Ascending aorta (tissue), 2 donors: ENCODE measurements at places on chromosomes 13 and 19.

- H3K27ac ChIP-seq = no peak overlapping the region
- DNase-seq = no peak
- no peaks in the 10 kb centered on the region for H3K27me3 ChIP-seq
- H3K4me1 ChIP-seq = no peaks in the 10 kb centered on the region
Measured at GRCh38 chr13:71252184-71252704, 614.8 kb downstream of the DACH1 start.

DNA sequence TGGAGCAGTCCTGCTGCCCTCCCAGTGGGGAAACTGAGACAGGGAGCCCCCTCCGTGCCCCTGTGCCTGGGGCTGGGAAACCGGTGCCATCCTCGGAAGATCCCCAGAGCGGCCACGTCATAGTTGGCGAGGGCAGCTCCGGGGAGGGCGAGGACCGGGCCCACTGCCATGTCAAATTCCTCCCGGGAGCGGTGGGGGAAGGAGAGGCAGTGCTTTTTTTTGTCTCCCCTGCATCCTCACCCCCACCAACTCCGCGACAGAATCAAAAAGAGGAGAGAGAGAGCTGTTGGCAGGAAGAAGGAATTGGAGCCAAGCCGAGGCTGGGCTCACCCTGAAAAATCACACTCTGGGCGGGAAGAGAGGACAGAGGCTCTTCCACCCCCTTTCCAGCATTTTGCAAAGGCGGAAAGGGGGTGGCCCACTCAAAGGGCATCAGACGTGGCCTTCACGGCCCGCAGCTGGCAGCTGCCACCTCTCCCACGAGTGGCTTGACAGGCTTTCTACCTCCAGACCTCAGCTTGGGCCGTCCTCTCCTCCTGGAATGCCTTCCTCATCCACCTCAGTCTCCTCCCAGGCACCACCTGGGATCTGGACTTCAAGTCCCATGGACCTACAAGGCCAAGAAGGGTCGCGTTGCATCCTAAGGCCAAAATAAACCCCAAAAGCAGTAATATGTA, 19.6 kb upstream of the NFIC start:
- peak overlapping the region; percentile 86 for H3K27ac ChIP-seq
- H3K36me3 ChIP-seq = no peaks in the 10 kb centered on the region
- peak; percentile 91 for DNase-seq
- H3K27me3 ChIP-seq = no peaks in the 10 kb centered on the region

DNA sequence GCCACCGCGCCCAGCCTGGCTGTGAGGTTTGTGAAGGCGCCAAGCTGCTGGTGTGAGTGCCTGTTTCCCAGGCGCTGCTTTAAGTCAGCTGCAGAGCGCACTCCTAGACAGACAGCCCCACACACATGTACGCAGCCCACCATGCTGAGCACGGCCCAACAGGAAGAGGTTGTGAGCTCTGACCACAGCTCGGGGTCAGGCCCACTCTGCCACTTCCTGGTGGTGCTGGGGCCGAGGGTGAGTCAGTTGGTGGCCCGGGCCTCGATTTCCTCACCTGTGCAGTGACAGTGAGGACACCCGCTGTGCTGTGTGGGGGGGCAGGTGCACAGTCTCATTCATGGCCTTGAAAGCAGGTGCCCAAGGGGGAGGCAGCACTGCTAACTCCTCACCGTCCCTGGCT, 106.7 kb downstream of the KDM4B start:
- peaks cover 47% of the 10 kb centered on the region for H3K36me3 ChIP-seq
- no peaks in the 10 kb centered on the region for H3K4me1 ChIP-seq
- H3K27ac ChIP-seq = no peak overlapping the region
- DNase-seq = no peak
- H3K27me3 ChIP-seq = no peaks in the 10 kb centered on the region

GRCh38 chr13:44244288-44244687, 129.3 kb upstream of the SERP2 start:
- H3K4me3 ChIP-seq = no peak overlapping the region
- no peaks in the 10 kb centered on the region for H3K36me3 ChIP-seq
- H3K27ac ChIP-seq = no peak overlapping the region
- H3K4me1 ChIP-seq = peaks cover 6% of the 10 kb centered on the region
- DNase-seq = no peak

DNA sequence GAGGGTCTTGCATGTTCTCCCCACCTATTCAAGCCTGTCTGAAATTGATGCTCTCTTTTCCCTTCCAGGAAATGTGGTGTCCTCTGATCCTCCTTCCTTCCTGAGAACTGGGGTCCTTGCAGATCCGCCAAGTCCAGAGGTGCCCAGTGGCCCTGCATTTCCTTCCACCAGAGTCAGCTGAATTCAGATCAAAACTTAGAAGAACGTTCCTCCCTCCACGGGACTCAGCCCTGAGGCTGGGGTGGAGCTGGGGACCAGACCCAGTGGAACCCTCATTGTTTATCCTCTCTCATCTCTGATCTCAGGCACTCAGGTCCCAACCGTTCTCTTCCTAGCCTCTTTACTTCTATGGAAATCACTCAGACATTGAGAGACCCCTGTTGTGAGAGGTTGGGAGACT, 477.3 kb downstream of the TSHZ3 start:
- no peak for DNase-seq
- H3K27me3 ChIP-seq = no peaks in the 10 kb centered on the region
- H3K4me3 ChIP-seq = no peak overlapping the region
- no peaks in the 10 kb centered on the region for H3K4me1 ChIP-seq

- DNase-seq = no peak
- no peaks in the 10 kb centered on the region for H3K36me3 ChIP-seq
- H3K4me1 ChIP-seq = peaks cover 14% of the 10 kb centered on the region
- H3K27ac ChIP-seq = no peak overlapping the region
- no peak overlapping the region for H3K4me3 ChIP-seq
Measured at GRCh38 chr19:19451429-19452242, 46.2 kb downstream of the GATAD2A start.

- DNase-seq = no peak
- H3K4me1 ChIP-seq = no peaks in the 10 kb centered on the region
- no peaks in the 10 kb centered on the region for H3K27me3 ChIP-seq
- H3K27ac ChIP-seq = no peak overlapping the region
Measured at GRCh38 chr13:29101409-29101808, 281.3 kb downstream of the MTUS2 start.

DNA sequence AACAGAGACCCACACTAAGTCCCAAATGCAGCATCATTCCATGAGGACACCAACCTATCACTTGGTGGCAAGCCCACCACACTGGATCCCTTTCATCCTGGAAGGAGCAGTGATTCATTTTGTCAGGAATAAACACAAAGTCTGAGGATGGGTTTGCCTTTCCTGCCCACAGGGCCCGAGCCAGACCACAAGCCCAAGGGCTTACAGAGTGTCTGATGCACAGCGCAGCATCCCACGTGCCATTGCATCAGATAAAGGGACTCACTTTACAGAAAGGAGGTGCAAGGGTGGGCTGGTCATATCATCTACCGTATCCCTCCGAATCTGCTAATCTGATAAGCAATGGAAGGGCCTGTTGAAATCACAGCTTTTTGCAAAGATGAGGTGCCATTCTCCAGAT, 12.2 kb upstream of the KCTD15 start:
- no peak overlapping the region for H3K27ac ChIP-seq
- H3K36me3 ChIP-seq = no peaks in the 10 kb centered on the region
- no peaks in the 10 kb centered on the region for H3K27me3 ChIP-seq
- no peak for DNase-seq
- H3K4me1 ChIP-seq = peaks cover 10% of the 10 kb centered on the region

DNA sequence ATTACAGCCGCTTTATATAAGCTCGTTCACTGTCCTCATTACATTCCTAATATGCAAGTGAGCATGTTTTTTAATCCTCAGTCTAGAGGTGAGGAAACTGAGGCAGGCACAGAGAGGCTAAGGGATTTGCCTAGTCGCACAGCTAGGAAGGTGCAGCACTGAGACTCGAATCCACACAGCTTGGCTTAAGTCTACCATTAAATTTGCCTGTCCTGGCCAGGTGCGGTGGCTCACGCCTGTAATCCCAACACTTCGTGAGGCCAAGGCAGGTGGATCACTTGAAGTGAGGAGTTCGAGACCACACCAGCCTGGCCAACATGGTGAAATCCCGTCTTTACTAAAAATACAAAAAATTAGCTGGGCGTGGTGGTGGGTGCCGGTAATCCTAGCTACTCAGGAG, 8.0 kb downstream of the RPS16 start:
- peaks cover 6% of the 10 kb centered on the region for H3K4me1 ChIP-seq
- H3K36me3 ChIP-seq = peaks cover 45% of the 10 kb centered on the region
- no peak overlapping the region for H3K4me3 ChIP-seq

DNA sequence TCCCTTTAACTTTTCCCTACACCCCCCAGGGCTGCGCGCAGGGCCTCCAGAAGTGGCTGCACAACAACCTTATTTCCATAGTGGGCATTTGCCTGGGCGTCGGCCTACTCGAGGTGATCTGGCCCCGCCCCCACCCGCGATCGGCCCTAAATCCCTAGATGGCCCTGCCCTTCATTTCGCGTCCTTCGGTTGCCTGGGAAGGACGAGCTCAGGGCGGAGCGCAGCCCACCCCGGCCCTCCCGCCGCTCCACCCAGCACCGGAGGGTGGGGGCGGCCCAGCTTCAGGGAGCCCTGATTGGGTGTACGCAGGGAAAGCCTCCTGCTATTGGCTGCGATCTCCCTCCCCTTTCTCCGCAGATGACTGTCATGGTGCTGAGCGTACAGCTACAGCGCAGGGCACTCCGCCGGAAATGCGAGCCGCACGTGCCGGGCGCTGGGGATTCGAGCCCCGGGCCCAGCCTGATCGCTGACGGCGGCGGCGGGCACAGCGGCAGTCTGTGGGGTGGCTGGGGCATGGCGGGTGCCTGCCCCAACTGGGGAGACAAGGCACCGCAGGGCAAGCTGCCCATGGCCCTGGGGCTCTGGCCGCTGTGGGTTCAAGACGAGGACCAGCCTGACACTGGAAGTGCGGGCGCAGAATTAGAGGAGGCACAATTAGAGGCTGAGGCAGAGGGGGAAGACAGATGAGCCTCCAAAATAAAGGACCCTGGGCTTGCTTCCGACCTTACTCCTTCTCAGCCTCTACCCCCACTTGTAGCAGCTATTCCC, 4.3 kb downstream of the CD37 start:
- peak overlapping the region; percentile 67 for H3K4me3 ChIP-seq
- H3K27ac ChIP-seq = peak overlapping the region; percentile 85
- peaks cover 14% of the 10 kb centered on the region for H3K4me1 ChIP-seq
- peaks cover 20% of the 10 kb centered on the region for H3K36me3 ChIP-seq
- DNase-seq = peak; percentile 68

DNA sequence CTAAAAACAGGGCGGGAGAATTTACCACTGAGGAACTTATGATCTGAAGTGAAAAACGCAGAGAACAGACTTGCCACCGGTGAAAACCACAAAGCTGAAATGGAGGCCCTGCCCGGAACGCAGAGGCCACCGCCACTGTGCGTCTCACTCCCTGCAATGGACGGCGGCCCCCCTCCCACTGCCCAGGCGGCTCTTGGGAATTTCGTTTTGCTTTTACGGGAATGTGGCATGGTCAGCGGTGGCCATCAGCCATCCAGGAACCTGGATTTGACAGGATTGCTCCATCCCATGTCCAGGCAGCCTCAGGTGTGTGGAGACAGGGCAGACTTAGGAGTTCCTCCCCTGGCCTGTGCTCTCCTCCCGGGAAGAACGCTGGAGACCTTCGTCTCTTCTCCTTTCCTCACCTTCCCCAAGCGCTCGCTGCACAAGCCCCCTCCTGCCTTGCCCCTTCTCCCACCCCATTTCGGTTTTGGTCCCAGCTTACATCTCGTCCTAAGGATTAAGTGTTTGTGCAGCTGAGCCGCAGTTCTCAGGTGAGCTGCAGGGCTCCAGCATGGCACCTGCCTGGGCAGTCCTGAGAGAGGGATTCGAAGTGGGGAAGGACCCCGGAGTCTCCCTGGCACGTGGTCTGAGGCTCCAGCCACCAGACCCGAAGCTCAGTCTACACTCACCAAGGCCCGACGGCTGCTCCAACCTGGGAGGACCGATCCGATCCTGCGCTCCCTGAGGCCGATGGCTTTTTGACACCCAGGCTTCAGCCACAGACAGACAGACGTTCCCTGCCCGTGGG, 49.9 kb downstream of the MCF2L start:
- no peak overlapping the region for H3K4me3 ChIP-seq
- H3K27ac ChIP-seq = no peak overlapping the region
- H3K4me1 ChIP-seq = no peaks in the 10 kb centered on the region

DNA sequence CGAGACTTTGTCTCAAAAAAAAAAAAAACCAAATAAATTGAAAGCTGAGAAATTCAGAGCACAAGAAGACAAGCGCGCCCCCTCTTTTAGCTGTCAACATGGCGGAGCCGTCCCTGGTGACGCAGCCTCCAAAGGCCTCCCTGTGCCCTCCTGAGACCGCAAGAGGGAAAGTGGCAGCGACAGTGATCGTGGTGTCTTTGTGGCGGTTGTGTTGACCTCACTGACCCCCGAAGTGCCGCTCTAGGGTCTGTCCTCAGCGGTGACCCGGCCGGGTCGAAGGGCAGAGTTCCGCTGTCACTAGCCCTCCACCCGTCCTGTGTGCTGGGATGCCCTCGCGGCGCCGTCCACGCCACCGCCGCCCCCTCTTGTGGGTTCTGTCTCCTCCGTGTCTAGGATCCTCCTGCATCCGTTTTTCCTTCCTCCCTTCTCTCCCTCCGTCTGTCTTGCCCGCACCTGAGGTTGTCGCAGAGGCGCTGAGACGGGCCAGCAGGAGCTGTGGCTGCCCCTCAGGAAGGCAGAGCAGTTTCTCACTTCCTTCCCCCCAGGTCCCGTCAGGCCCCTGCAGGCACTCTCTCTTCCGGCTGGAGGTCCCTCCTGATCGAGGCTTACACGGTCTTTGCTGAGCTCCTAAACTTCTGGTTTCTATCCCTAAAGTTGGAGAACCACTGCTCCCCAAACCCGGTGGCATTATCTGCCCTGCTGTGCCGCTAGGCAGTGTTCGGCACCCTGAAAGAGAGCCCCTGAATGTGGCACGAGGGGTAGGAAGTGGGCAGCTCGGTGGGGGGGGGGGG, 7.2 kb downstream of the UHRF1 start:
- no peaks in the 10 kb centered on the region for H3K27me3 ChIP-seq
- H3K27ac ChIP-seq = no peak overlapping the region
- H3K4me3 ChIP-seq = no peak overlapping the region
- H3K36me3 ChIP-seq = no peaks in the 10 kb centered on the region
- DNase-seq = no peak

DNA sequence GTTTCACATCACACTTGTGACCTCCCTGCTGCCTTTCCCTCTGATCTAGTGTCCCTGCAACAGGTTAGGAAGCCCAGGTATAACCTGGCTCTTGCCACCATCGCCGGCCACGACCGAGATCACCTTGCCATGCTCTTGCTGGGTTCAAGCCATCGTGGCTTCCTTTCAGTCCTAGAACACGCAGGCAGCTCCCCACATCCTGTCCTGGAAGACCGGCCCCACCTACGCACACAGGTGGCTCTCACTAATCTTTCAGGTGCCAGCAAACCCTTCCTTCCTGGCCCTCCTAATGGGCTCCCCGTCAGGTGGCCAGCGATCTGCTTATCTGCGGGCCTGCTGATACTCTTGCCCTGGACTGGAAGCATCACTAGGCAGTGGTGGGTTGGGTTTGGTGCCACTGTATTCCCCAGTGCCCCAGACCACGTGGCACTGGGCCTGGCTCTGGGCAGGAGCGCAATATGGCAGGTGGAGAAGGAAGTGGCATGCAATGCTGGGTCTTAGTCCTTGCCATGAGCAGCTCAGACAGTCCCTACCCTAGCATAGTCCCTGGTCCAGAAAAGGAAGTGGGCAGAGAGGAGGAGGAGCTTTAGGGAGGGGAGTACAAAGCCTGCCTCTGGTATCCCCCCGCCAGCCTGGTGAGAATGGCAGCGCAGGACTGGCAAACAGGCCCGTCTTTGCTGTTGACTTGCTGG, 11.8 kb downstream of the PPP1R37 start:
- no peaks in the 10 kb centered on the region for H3K36me3 ChIP-seq
- H3K27me3 ChIP-seq = no peaks in the 10 kb centered on the region
- no peak overlapping the region for H3K4me3 ChIP-seq
- no peak for DNase-seq

GRCh38 chr13:108087810-108088209, 127.5 kb downstream of the LIG4 start:
- no peak for DNase-seq
- H3K27me3 ChIP-seq = no peaks in the 10 kb centered on the region
- H3K36me3 ChIP-seq = no peaks in the 10 kb centered on the region
- no peak overlapping the region for H3K27ac ChIP-seq
